Mucosa of descending colon (tissue), 3 donors: ENCODE measurements at places on chromosomes 11 and 22. TPM values are rescaled to one million over a fixed set of nuclear protein-coding genes. Genes with fewer than 3 reads are reported as not detected.

The ANO5 gene
- total RNA-seq: 10.2 TPM

The SMIM35 gene
- not detected for total RNA-seq

The RASL10A gene
- 1.4 TPM for total RNA-seq

DNA sequence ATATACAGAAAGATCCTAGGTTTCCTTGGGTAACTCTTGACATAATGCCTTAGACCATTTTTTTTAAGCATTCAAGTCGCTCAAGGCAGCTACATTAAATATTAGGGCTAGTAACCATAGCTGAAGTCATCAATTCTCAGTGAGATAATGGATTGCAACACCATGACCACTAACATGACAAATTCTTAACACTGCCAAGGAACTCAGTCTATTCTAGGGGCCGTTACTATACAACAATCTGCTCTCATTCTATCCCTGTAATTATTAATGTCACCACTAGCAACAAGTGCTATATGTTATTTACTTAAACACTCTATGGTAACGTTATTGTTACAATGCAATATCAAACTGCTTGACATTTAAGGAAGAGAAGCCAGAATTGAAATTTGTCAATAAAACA is 3.2 kb upstream of the STK33 start:
- no peak for DNase-seq

DNA sequence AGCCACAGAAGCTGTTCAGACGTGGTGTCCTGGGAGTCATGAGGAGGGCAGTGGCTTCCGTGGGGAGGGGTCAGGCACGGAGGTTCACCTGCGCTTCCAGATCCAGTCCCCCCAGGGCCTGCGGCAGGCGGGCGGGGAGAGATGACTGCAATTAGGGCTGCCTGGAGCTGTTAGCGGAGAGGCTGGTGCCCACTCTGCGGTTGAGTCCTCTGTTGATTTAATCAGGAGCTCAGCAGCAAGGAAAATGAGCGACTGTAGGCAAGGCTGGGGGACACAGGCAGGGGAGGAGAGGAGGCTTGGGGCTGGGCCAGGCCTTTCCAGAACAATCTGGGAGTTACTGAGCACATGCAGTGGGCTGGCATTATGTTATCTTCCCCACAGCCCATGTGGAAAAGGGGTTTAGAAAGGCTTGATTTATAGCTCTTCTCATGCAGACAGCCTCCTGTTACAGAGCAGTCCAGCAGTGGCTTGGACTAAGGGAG is 13.1 kb downstream of the PLCB3 start:
- DNase-seq: peak; percentile 49

GRCh38 chr11:42913731-42914130 is 398.1 kb upstream of the API5 start:
- no peak for DNase-seq

DNA sequence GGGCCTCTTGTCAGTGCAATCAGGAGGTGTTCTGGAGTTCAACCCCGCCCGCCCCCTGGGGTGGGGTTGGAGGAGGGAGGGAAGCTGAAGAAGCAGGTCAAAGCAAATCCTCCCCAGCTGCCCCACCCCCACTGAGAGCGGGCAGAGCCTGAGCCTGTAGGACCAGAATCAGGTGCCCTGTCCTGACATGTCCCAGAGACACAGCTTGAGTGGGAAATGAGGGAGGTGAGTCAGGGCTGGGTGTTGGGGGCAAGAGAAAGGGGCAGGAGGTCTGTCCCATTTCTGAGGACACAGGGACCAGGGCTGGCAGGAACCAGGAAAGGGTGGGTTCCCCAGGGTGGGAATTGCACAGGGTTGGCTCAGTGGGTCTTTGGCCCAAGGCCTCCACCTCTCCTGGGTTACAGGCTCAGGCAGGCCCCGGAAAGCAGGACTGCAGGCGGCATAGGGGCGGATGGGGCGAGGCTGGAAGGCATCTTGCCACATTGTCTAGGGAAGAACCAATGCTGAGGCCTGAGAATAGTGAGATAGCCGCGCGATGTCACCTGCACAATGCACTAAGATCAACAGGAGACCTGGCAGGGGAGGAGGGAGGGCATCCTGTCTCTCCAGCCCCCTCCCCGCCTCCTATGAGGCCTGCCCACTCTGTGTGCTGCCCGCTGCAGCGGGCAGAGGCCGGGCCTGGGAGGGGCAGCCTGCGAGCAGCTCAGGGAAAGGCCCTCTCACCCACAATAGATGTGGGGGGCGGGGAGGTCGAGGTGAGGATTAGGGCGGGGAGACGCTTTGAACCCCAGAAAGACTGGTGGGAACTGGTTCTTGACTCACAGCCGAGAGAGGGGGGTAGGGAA is 32.4 kb downstream of the NECTIN1 start:
- peak; percentile 69 for DNase-seq
